PC-9 (cell line): ENCODE measurements at places on chromosomes 3 and 15. TPM values are rescaled to one million over a fixed set of nuclear protein-coding genes. Genes with fewer than 3 reads are reported as not detected.

GRCh38 chr15:40392986-40393948 lies 10.7 kb downstream of the KNSTRN start:
- no peak for DNase-seq

DNA sequence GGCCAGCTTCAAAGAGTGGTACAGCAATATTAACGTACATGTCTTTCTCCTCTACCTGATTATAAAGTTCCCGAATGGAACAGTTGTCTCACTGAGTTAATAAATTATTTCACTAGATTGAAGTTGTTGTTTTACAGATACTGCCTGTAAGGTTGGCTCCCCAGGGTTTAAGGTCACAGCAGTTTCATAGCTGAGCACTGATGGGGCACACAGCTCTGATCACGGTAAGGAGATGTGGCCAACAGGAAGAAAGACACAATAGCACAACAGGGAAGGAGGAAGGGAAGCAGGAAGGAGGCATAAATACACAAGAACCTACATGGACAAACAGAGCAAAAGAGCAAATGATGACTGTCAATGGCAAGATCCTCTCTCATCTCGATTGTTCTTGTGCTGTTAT lies 215.6 kb downstream of the WNT5A start:
- DNase-seq: no peak

DNA sequence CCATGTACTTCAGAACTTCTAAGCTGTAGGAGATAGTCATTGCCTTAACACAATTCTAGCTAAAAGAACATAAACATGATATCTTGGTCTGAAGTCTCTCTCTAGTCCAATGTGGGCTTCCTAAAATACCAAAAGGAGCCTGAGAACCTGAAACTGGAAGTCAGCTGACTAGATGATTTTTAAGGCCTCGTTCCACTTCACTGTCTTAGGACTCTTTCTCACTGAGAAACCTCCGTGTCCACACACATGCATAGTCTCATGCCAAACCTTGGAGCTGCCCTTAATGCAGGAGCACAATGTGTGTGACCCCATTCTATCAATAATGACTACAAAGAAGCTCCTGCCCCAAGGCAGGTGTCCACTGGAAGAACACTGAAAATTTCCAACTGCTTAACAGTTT lies 87.7 kb downstream of the ETFA start:
- DNase-seq: no peak

GRCh38 chr3:146065573-146066006 lies 95.4 kb downstream of the PLOD2 start:
- peak; percentile 37 for DNase-seq

Gene CHST2
- 0.15 and 0.18 TPM in 2 replicates for total RNA-seq
